Naive thymus-derived CD4-positive, alpha-beta T cell (primary cell): ENCODE measurements at places on chromosomes 1 and 21. TPM values are rescaled to one million over a fixed set of nuclear protein-coding genes. Genes with fewer than 3 reads are reported as not detected.

Gene IRF6
- 1.6 TPM for total RNA-seq

Gene SDC3
- 0.19 TPM for total RNA-seq

Gene DCST1
- not detected in 2 replicates for total RNA-seq

Gene CADM3
- total RNA-seq, result not detected in 2 replicates

Gene LRRIQ3
- 0.46 and 0.66 TPM in 2 replicates for total RNA-seq

Gene FABP3
- total RNA-seq, result not detected

Gene ANGPTL1
- not detected in 2 replicates for total RNA-seq

GRCh38 chr1:192311281-192311680, 5.5 kb upstream of the RGS21 start:
- no peak for DNase-seq

DNA sequence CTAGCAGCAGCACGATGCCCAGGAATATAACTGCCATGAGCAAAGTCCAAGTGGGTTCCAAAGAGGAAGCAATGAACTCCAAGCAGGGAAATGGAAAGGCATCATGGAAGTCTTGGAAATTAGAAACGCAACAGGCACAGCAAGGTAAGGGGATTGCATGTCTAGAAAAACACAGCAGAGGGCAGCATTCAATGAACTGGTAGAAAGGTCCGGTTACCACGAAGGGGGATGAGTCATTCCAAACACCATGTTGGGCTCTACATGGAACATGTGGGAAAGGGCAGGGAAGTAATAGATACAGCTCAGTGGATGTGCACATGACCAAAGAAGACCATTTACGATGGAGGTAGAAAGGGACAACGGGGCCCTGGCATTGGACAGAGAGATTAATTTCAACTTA, 36.4 kb downstream of the RXRG start:
- no peak for DNase-seq

DNA sequence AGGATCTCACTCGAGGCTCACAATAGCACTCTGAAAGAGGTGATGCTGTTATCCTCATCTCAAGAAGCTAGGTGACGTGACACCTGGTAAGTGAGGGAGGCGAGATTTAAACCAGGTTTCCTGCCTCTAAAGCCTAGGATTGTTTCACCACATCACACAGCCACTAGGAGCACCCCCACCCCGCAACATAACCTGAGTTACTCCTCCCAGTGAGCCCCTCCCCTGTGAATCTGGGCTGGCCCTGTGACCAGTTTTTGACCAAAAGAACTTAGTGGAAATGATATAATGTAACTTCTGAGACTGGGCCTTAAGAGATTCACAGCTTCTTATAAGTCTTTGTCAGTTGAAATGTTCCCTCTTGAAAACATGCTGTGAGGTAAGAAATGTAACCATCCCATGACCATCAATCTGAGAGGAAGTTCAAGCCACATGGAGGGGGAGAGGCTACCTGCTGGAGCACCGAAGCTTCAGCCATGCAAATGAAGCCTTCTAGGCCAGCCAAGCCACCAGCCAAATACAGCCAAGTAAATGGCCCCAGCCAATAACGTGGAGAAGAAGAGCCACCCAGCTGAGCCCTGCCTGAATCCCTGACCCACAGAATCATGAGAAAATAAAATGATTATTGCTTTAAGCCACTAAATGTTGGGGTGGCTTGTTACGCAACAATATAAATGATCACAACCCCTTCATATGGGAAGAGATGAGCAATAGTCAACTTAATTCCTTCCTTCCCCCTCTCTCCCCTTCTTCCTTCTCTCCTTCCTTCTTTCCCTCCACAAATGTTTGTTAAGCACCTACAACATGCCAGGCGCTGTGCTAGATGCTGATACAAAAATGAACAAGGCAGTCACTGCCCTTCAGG, 61.0 kb upstream of the FAM20B start:
- no peak for DNase-seq

DNA sequence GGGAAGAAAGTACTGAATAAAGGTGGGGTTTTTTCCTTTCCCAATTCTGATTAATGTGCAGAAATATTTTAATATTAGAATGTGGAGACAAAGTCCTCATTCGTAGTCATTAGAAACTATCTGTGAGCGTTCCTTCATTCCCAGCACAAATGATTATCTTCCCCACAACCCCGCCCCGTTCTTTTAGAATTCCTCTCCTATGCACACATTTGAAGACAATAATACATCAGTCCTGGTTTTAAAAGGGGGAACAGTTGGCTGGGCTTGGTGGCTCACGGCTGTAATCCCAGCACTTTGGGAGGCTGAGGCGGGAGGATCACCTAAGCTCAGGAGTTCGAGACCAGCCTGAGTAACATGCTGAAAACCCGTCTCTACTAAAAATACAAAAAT, 876 bp downstream of the ALDH9A1 start:
- no peak for DNase-seq

GRCh38 chr1:84271441-84272151, 29.9 kb upstream of the SAMD13 start:
- DNase-seq, result no peak

- no peak for DNase-seq
Observed at GRCh38 chr1:85584923-85585322, 4.4 kb downstream of the CCN1 start.

GRCh38 chr1:228288536-228289238, 80.8 kb downstream of the OBSCN start:
- DNase-seq, result no peak

DNA sequence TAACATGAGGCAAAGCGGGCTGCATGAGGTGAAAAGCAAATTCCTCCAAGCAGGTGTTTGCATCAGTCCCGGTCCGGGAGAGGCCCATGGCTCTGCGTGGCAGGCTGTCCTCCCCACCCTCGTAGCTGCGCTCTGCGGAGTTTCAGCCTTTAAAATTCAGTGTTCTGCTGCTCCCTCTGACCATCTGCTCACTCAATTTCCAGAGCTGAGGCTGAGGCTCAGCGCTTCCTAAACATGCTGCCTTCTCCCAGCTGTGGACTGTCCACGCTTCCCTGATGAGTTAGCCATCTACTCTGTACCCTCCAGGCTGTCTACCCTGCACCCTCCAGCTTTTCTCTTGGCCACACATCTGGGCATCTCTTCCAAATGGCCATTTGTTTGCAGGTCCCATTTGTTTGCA, 87.7 kb downstream of the KCNJ6 start:
- no peak for DNase-seq

DNA sequence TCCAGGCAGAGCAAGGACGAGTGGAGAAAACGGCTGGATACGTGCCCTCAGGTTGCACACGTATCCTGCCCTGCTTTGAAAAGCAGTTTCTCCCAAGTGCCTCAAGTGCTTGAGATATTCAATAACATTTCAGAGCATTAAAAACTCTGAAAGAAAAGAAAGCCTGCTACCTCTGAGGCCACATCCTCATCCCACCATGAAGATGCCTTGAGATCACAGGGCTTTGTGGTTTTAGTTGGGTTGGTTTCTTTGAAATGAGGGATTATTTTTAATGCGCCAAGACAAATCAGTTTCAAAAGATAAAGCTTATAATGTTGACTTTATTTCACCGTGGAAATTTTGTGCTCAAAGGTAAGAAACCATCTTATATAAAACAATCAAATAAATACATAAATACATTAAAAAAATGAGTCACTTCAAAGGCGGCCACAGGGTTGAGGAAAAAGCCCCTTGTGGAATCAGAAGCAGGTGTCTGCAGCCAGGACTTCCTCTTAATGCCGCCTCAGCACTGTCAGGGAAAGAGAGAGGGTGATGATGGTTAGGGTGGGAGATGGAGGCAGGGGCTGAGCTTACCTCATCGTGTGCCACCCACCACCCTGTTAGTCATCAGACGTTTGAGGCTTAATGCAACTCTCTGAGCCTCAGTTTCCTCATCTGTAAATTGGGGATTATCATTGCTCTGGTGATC, 1.4 kb downstream of the NPPB start:
- no peak for DNase-seq

DNA sequence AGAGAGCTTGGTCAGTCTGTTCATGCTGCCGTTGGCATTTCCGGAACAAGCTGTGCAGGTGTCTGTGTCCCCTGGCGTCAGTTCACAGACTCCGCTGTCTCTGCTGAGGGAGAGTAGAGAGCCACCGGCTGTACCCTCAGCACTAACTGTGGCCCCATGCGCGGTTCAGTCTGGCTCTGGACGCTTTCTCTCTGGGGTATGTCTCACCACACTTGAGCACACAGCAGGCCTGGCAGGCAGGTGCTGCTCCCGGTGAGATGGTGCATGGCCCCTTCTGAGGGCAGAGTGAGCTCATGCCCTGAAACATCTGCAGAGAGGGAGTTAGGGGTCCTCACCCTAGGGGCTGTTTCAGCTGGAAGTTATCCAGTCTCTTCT, 60.0 kb upstream of the TLR5 start:
- DNase-seq, result no peak

GRCh38 chr1:211493876-211494653, 2.1 kb upstream of the RD3 start:
- no peak for DNase-seq

GRCh38 chr1:117753232-117753631, 147.4 kb downstream of the TENT5C start:
- DNase-seq, result no peak

- DNase-seq, result no peak
Observed at GRCh38 chr1:178798232-178798861, 72.5 kb downstream of the ANGPTL1 start.

GRCh38 chr1:66444438-66445265, 89.3 kb upstream of the SGIP1 start:
- no peak for DNase-seq

DNA sequence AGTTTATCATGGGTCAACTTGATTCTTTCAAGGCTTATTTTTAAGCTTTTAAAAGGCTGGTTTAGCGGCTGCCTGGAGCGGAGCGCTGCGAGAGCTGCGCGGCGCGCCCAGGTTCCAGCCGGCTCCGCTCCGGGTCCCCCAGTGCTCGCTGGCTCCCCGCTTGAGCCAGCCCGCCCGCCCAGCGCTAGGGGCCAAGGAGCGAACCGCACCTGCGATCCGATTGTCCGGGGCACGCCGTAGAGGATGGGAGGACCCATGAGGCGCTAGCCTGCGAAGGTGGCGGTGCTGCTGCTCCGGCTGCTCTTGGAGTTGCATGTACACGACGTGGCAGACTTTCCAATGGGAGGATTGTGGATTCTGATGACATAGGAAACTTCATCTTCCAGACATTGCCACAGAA, 9.9 kb upstream of the CFHR4 start:
- DNase-seq, result no peak

GRCh38 chr1:100718581-100718980, 961 bp upstream of the VCAM1 start:
- DNase-seq, result no peak

- DNase-seq, result no peak
Observed at GRCh38 chr1:207054491-207054890, 1.4 kb downstream of the PFKFB2 start.

DNA sequence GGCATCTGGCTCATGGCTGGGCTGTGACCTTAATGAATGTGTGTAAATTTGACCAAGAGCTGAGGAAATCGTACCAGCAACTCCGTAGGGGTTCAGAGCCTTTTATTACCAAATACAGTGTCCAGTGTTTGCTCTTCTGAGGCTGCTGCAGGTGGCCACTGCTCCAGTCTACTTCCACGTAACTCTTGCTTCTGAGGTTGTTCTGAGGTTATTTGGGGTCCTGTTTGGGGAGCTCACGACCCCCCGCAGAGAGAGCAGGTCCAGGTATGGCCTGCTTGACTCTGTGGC, 33.6 kb downstream of the MAN1C1 start:
- no peak for DNase-seq

GRCh38 chr1:54404939-54405897, 976 bp downstream of the SSBP3 start:
- DNase-seq, result peak; percentile 40

DNA sequence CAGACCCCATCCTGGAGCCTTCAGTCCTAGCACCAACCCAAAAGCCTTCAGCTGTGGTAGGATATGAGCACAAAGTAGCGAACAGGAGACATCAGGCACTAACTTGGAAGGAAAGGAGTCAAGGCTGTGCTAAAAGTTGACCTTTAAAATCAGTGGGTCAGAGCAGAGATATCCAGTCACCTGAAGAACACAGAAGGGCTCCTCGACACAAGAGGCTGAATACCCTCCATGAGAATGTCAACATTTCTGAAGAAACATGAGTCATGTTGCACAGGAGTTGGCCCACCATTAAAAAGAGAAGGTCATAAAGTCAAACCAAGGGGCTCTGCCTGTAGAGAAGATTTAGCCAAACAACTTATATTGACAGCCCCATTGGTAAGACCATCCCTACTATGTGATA, 172.5 kb downstream of the PLPP3 start:
- DNase-seq, result no peak

- no peak for DNase-seq
Observed at GRCh38 chr1:218384581-218384993, 39.5 kb downstream of the TGFB2 start.

DNA sequence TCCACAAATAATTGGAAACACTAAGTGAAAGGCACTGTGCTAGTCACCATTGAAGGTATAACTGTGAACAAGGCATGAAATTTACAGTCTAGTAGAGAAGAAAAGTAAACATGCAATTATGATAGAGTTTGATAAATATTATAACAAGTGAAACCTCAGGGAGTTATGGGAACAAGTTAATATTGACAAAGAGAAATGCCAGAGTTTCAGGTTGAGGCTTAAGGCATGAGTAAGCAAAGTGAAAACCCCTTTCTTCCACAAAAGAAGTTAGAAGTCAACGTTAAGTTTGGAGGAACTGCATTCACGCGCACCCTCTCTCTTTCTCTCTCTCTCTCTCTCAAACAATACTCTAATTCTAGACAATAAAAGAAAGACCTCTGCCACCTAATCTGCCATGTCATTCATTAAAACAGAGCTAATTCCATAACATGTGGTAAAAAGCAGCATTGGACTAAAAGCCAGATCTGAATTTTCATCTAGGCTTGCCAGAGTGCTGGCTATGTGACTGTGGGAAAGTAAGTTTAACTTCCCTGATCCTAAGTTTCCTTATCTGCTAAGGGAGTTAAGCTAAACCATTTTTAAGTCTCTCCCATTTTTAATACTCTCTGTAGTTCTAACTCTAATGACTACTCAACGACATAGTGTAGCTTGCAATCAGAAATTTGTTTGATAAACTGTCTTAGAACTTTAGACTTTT, 22.0 kb downstream of the SLC44A5 start:
- DNase-seq, result no peak

- no peak for DNase-seq
Observed at GRCh38 chr1:171623651-171624331, 1.7 kb downstream of the MYOCOS start.

DNA sequence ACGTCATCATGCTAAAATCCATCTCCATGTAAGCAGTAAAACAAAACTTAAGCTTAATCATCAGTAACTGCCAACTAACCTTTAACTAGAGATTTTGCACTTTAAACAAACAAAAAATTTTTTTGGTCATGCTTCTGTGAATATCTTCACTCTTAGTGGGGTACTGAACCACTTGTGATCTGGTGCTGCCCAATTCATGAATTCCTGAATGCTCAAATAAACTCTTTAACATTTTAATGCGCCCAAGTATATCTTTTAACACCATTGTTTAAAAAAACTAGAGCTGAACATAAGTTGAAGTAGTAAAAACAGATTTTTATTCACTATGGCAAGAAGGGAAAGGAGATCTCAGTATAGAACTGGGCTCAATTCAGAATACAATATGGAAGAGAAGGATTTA, 196.9 kb upstream of the USP24 start:
- DNase-seq, result no peak

DNA sequence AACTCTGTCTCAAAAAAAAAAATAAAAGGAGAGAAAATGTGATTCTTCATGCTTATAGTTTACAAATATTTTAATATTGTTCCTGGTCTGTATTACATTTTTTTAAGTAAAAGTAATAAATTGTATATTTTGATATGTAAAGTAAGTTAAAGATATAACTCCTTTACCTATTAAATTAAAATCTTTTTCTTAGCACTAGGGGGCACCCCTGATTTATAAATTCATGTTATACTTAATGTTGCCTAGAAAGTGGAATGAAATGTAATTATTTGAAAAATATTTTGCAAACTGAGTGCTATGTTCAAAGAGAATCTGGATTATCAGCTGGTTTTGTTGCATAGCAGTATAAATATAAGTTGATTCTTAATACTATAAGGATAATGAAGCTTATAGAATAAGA, 49.2 kb downstream of the RALGPS2 start:
- no peak for DNase-seq
